Posterior cingulate gyrus (tissue), 11 donors: ENCODE measurements at places on chromosomes 3 and 15.

GRCh38 chr15:57609805-57610529 lies 18.3 kb downstream of the MYZAP start:
- DNase-seq: no peak

GRCh38 chr3:131386429-131387165 lies 5.0 kb downstream of the NUDT16 start:
- DNase-seq: peak; percentile 71

DNA sequence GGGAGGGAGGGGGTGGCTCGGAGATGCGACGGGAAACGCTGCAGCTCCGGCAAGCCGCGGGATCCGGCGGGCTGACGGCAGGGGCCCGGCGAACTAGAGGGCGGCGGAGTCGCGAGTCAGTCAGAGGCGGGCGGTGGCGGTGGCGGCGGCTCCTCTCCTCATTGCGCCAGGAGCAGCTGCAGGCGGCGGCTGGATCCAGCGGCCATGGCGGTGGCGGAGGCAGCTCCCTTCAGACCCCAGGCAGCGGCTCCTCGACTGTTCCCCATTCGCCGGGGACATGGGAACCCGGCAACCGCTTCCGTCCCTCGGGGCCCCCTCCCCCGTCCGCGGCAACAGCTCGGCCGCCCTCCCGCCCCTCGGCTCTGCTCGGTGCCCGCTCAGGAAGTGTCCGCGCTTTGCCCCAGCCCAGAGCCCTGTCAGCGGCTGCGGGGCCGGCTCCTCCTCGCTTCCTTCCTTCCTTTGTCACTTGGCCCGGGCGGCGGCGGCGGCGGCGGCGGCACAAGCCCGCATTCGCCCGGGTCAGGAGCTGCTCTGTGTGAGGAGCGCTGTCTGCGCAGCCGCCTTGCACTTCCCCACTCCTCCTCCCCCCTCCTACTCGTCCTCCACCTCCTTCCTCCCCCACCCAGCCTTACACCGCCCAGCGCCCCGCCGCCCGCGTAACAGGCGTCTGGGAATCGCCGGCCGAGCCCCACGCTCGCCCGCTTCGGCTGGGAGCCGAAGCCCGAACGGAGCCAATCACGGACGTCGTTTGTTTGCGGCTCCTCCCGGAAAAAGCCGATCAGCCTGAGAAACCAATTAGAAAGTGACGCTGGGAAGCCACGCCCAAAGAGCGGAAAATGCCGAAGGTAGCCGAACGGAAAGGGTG lies at the start of gene GSK3B:
GSK3B (minus strand) TSS at position 537 of the 865 bp plus-strand sequence. CDS start 1,013 bp downstream, outside the sequence.
- peak; percentile 94 for DNase-seq

DNA sequence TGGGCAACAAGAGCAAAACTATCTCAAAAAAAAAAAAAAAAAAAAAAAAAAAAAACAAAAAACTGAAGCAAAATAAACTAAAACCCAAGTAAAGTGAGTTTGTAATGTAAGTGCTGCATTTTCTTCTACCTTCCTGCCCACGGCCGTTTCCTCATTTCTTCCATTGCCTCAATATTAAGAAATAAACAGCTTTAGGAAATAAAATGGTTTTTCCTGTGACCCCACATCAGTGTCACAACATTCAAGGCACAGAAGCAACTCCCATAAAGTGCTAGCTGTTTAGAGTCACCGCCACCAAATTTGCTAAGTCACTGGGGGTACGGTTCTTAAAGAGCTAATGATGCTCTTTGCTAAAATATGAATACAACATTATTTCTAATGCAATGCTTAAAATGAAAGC lies 3.3 kb downstream of the PKM start:
- no peak for DNase-seq

DNA sequence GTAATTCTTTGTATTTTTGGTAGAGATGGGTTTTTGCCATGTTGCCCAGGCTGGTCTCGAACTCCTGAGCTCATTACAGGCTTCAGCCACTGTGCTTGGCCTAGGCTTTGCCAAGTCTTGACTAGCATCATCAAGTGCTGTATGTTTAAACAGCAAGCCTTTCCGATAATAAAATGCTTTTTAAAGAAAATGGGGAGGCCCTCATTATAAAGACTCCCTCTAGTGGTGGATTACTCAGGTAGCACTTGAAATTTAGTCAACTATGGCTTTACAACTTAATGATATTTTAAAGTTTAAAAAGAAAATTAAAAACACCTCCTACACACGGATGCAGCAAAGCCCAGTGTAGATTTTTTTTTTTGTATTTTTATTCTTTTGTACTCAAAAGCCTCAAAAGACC lies 213.6 kb downstream of the GAP43 start:
- DNase-seq: no peak

- no peak for DNase-seq
These were observed 17.9 kb upstream of the ANKRD28 start for GRCh38 chr3:15815696-15816095.

DNA sequence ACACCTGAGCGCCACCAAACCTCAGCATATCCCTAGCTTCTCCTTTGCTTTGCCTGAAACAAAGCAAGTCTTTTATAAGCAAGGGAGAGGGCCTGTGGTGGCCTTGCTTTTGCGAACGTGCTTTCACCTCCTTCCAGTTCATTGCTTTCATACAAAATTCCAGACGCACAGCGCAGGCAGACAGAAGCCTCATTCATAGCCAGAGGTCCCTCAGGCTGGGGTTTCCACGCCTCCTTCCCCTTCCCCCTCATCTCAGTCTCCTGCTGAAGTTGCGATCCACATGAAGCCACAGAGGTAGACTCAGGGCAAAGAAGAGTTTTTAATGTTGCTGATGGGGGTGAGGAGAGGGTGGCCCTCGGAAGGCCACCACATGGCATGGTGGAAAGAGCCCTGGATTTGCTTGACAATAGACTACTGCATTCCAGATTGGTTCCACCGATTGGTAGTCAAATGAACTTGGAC lies 59.4 kb upstream of the FLNB start:
- DNase-seq: peak; percentile 31

- DNase-seq: no peak
These were observed 100.1 kb downstream of the IGF2BP2 start for GRCh38 chr3:185724761-185725160.

- DNase-seq: no peak
These were observed 650.6 kb downstream of the ZPLD1 start for GRCh38 chr3:103085465-103085864.

DNA sequence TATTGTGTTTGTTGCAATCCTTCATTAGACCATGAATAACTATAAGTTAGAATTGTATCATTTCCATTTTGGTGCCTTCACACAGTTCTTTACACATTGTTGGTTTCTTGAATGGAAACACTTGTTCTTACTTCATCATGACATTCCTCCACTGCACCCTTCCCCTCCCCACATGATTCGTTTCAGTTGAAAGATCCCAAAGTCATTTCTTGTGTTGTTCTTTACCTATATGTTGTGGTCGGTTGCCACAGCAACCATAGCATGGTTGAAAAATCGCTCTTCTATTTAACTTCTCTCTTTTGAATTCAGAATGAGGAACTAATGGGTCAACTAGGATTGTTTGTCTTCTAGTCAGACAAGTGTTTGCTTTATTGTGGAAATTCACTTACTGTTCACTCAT lies 103.3 kb downstream of the IL1RAP start:
- no peak for DNase-seq

DNA sequence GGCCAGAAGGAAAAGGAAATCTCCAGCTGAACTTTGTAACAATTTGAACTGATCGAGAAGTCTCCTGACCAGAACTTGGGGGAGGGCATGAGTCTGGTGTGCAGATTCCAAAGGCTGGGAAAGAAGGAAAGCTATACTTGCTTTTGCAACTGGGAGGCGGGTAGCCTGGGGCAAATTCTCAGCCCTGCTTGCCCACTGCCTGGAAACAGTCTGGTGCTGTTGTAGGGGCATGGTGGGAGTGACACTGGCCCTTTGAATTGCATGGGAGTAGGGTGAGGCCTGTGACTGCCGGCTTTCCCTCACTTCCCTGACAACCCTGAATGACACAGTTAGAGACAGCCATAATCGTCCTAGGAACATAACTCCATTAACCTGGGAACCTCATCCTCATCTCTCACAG lies 114.0 kb upstream of the POU1F1 start:
- no peak for DNase-seq
